ENCODE measurements at places on chromosomes 12 and 14.

DNA sequence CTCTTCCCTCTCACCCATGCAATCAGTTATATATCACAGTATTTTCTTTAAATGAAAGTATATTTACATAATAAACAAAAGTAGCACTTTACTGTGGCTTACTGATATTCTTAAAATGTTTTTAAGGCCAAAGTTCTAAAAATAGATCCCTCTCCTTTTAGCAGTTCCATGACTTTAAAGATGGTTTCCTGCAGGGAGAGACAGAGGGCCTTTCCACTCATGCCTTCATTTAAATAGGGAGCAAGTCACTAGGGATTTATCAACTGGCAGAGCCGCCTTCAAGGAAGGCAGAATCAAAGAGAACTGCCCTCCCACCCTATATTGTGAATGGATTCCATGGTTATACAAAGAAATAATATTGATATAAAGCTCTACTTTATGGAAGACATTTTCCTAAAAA is 55.5 kb downstream of the DUSP16 start:
- no peaks in the 10 kb centered on the region for H3K4me1 ChIP-seq
- H3K27ac ChIP-seq, result no peak overlapping the region
- H3K36me3 ChIP-seq, result no peaks in the 10 kb centered on the region
- peaks cover 9% of the 10 kb centered on the region for H3K27me3 ChIP-seq
- DNase-seq, result no peak
- H3K4me3 ChIP-seq, result no peak overlapping the region

GRCh38 chr12:44847403-44847802 is 28.7 kb downstream of the NELL2 start:
- no peak for DNase-seq
- H3K36me3 ChIP-seq, result no peaks in the 10 kb centered on the region
- H3K27ac ChIP-seq, result peak overlapping the region; percentile 83
- H3K27me3 ChIP-seq, result no peaks in the 10 kb centered on the region
- H3K4me3 ChIP-seq, result peak overlapping the region; percentile 14

DNA sequence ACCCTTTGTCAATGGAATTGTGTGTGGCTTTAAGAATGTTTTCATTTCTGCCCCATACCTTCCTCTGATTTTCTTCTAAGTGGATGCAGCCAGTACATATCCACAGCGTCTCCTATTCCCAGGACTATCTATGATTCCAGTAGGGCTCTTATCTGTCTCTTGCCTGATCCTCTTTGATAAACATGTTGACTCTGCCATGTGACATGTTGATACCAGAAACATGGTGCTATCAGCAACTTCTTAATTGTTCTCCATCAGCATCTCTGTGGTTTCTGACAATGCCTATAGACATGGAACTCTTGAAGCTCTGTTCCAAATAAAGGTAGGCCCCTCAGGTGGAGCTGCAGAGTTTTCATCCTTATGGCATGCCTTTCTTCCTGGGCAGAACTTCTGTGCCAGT is 11.6 kb upstream of the OR4L1 start:
- no peaks in the 10 kb centered on the region for H3K4me1 ChIP-seq
- no peaks in the 10 kb centered on the region for H3K27me3 ChIP-seq
- H3K27ac ChIP-seq, result no peak overlapping the region
- no peak overlapping the region for H3K4me3 ChIP-seq
- DNase-seq, result no peak

DNA sequence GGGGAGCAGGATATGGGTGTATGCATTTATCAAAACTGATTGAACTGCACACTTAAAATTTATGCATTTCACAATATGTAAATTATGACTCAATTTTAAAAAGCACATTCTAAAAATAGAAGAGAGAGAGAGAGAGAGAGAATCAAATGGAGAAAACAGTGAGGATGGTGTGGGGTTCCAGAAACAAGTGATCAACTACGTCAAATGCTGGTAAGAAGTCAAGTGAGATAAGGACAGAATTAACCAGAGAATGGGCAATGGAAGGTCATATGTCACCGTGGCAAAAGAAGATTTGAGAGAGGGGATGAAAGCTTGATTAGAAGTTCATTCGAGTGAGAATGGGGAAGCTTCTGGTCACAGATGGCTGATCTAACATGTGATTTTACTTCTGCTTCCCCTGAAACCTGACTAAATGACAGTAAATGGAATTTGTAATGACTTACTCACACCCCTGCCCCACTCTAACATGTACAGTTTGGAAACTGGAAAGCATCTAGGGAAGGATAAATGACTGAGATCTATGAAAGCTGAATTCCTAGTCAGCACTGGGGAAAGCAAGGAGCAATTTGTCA is 276.5 kb upstream of the AMIGO2 start:
- no peak overlapping the region for H3K4me3 ChIP-seq
- no peak for DNase-seq
- no peaks in the 10 kb centered on the region for H3K27me3 ChIP-seq

GRCh38 chr12:68479896-68480291 is 130.8 kb upstream of the RAP1B start:
- H3K36me3 ChIP-seq, result no peaks in the 10 kb centered on the region
- no peak overlapping the region for H3K4me3 ChIP-seq
- no peak overlapping the region for H3K27ac ChIP-seq
- no peaks in the 10 kb centered on the region for H3K27me3 ChIP-seq
- DNase-seq, result no peak
- peaks cover 22% of the 10 kb centered on the region for H3K4me1 ChIP-seq

DNA sequence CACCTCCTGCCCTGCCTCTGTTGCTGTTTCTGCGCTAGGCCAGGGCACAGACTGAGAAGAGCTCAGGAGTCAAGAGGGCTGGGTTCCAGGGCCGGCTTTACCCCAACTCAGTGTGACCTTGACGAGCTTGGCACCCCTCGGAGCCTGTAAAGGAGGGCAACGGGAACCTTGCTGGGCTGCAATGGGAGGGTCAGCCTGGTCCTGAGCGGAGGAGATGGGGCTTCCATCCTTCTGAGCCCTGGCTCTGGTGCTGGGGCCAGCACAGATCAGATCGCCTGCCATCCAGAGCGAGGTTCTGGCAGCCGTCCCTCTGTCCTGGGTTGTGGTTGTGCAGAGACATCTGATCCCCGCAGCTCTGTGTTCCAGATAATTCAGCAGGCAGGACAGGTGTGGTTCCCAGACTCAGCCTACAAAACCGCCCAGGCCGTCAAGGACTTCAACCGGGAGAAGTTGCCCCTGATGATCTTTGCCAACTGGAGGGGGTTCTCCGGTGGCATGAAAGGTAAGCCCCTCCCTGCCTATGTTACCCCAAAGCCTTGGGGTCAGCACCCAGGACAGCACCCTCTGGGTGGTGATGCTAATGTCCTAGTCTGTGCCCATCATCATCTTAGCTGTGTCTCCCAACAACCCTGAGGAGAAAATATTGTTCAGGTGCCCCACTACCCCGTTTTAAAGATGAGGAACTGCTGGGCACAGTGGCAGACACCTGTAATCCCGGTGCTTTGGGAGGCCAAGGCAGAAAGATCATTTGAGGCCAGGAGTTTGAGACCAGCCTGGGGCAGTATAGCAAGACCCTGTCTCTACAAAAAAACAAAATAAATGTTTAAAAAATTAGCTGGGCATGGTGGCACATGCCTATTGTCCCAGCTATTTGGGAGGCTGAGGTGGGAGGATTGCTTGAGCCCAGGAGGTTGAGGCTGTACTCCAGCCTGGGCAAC is 50.2 kb downstream of the FOXN4 start:
- no peaks in the 10 kb centered on the region for H3K27me3 ChIP-seq
- H3K27ac ChIP-seq, result no peak overlapping the region
- DNase-seq, result no peak

- no peak overlapping the region for H3K4me3 ChIP-seq
- DNase-seq, result no peak
- H3K36me3 ChIP-seq, result no peaks in the 10 kb centered on the region
Measured at GRCh38 chr14:104436741-104437701, 142.5 kb upstream of the C14orf180 start.

GRCh38 chr12:46493150-46493833 is 120.7 kb upstream of the SLC38A2 start:
- H3K4me3 ChIP-seq, result no peak overlapping the region
- DNase-seq, result no peak
- H3K4me1 ChIP-seq, result no peaks in the 10 kb centered on the region
- H3K36me3 ChIP-seq, result no peaks in the 10 kb centered on the region

DNA sequence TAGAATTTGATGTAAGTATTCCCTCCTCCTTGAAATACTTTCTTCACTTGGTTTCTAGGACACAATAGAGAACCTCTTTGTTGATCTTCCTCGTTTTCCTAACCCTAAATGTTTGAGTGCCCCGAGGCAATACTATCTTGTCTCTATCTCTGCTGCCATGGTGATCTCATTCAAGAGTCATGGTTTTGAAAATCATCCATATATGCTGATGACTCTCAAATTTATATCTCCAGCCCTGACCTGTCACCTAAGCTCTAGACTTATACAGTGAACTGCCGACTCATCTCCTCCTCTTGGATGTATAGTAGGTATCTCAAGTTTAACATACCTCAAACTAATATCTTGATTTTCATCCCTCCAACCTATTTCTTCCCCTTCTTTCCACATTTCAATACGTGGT is 71.4 kb downstream of the RIC8B start:
- H3K27ac ChIP-seq, result no peak overlapping the region
- H3K4me3 ChIP-seq, result no peak overlapping the region
- no peaks in the 10 kb centered on the region for H3K27me3 ChIP-seq
- DNase-seq, result no peak

GRCh38 chr12:22919883-22920282 is 294.9 kb downstream of the ETNK1 start:
- no peak overlapping the region for H3K27ac ChIP-seq
- DNase-seq, result no peak
- H3K4me1 ChIP-seq, result no peaks in the 10 kb centered on the region
- no peaks in the 10 kb centered on the region for H3K36me3 ChIP-seq

DNA sequence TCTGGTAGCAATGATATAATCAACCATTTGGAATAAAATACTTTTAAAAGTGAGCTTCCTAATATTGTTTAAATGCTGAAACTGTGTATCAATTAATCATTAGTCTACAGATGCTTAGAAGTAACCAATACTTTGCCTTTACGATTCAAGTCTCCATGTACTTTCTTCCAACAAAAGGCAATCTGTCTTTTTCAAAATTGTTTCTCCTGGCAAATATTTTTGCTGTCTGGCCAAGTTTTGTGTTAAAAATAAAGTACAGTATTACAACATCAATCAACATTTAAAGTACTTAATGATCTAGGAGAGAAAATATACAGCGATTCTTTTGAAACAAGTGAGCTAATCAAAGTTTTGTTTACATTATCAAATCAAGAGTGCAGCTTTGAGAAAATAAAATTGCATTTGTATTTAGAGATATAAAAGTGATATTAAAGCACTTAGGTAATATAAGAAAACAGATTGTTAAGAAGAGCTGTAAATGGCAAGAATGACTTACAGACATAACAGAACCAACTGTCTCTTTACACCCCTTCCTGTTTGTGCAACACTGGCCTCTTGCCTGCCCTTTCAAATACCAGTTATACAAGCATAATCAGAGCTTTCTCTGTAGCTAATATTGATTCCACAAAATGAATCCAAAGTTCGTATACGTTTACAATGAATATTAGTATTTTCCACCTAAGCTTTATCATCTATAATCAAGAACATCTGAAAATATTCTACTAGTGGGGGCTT is 38.2 kb upstream of the FBLN5 start:
- no peak overlapping the region for H3K27ac ChIP-seq
- no peaks in the 10 kb centered on the region for H3K4me1 ChIP-seq
- DNase-seq, result no peak
- H3K36me3 ChIP-seq, result peaks cover 75% of the 10 kb centered on the region
- no peaks in the 10 kb centered on the region for H3K27me3 ChIP-seq

GRCh38 chr14:89429199-89430181 is 12.5 kb upstream of the FOXN3 start:
- peak overlapping the region; percentile 55 for H3K4me3 ChIP-seq
- H3K27ac ChIP-seq, result peak overlapping the region; percentile 100
- H3K27me3 ChIP-seq, result no peaks in the 10 kb centered on the region
- no peaks in the 10 kb centered on the region for H3K36me3 ChIP-seq
- DNase-seq, result peak; percentile 81

DNA sequence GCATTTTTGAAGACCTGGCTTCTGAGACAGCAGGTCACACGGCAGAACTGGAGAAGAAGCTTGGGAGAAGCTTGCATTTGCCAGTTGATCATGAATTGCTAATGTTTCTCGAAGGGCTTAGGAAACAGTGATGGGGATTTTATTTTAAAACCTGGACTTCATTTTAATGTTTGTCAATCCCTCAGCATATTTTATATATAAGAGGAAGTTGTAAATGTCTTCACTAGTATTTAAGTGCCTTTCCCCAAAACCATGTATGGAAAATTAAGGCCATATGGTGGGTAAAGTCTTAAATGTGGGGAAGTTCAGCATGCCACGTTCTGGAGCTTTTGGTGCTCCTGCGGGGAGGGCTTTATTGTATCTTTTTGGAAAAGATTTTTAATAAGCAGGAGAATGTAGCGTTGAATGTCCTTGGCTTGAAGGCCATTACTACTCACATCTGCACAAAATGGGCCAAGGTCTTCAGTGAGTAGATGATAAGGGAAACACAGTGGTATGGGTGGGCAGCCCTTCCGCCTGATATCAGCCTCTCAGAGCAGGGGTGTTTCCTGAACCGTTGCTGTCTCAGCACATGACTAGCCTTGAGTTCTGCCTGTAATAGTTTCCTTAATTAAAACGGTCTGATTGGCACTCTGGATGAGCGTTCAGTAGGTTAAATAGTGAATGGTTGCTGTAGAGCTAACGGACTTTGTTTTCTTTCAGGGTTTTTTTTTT is 511.4 kb downstream of the PCNX1 start:
- no peak overlapping the region for H3K27ac ChIP-seq
- no peaks in the 10 kb centered on the region for H3K4me1 ChIP-seq
- no peak overlapping the region for H3K4me3 ChIP-seq
- no peaks in the 10 kb centered on the region for H3K27me3 ChIP-seq
- DNase-seq, result no peak

DNA sequence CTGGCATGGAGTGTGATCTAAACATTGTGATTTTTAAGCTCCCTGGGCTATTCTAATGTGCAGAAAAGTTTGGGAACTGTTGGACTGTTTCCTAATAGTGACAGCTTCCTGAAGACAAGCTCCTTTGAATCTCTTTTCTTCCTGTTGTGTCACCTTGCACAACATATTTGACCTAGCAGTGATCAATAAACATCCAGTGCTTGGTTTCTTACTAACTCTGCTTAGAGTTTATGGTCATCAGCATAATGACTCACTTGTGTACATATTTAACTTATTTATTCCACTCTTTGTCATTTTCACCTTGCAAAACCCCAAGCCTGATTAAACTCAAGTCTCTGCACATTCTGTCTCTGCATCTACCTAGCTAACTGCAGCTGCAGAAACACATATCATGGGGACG is 27.3 kb upstream of the TBC1D30 start:
- no peak overlapping the region for H3K27ac ChIP-seq
- no peaks in the 10 kb centered on the region for H3K4me1 ChIP-seq
- H3K36me3 ChIP-seq, result no peaks in the 10 kb centered on the region
- H3K27me3 ChIP-seq, result peaks cover 16% of the 10 kb centered on the region
- DNase-seq, result no peak
- no peak overlapping the region for H3K4me3 ChIP-seq

DNA sequence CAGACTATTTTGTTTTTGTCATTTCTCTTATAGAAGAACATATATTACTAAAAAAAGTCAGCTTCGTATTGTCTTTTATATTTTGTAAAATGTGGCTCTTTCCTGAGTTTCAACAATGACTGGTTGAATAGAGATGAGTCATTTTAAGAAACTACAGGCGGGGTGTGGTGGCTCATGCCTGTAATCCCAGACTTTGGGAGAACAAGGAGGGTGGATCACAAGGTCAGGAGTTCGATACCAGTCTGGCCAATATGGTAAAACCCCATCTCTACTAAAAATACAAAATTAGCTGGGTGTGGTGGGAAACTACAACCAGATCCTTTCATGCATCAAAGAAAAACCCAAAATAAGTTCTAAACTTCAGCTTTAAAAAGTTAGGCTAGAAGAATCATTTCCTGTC is 28.8 kb downstream of the HECTD4 start:
- H3K27ac ChIP-seq, result no peak overlapping the region
- H3K4me1 ChIP-seq, result no peaks in the 10 kb centered on the region
- H3K36me3 ChIP-seq, result no peaks in the 10 kb centered on the region

All from DND-41 (cell line).